ENCODE measurements at places on chromosomes 1 and 21.

- no peak for DNase-seq
Observed at GRCh38 chr1:174572771-174573170, 125.0 kb downstream of the GPR52 start.

- no peak for DNase-seq
Observed at GRCh38 chr1:86551305-86551704, 4.4 kb downstream of the CLCA4 start.

- no peak for DNase-seq
Observed at GRCh38 chr1:56811331-56811730, 7.9 kb downstream of the FYB2 start.

GRCh38 chr1:11067716-11068599, 8.1 kb upstream of the SRM start:
- DNase-seq, result no peak

DNA sequence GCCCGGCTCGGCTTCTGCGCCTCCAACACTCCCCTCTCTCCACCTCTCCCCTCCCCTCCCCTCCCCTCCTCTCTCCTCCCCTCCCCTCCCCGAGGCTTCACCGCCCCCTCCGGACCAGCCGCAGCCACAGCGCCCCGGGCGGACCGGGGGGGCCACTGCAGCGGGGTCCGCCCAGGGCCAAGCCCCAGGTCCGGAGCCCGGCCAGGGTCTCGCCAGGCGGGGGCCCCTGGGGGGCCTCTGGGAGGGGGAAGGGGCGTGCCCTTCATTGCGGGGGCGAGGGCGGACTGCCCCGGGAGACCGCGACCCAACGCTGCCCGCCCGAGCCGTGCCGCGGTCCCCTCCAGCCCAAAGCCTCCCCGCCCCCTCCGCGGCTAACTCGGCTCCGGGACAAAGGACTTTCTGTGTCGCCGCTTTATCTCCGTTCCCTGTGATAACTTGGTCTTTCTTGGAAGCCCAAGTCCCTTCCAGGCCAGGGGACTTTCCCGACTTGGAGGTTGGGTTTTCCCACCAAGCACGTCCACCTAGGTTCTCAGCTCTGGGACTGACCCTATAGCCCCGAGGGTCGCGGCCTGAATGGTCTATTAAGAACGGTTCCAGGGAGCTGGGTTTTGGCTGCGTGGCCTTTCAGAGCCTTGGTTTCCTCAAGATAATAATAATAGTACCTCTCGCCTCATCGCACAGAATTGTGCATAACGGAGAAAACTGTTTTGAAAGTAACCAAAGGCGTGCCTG, at the start of gene UBQLN4:
UBQLN4 (minus strand) TSS at position 31 of the 732 bp plus-strand sequence. CDS start 97 bp downstream, outside the sequence.
- DNase-seq, result peak; percentile 90

DNA sequence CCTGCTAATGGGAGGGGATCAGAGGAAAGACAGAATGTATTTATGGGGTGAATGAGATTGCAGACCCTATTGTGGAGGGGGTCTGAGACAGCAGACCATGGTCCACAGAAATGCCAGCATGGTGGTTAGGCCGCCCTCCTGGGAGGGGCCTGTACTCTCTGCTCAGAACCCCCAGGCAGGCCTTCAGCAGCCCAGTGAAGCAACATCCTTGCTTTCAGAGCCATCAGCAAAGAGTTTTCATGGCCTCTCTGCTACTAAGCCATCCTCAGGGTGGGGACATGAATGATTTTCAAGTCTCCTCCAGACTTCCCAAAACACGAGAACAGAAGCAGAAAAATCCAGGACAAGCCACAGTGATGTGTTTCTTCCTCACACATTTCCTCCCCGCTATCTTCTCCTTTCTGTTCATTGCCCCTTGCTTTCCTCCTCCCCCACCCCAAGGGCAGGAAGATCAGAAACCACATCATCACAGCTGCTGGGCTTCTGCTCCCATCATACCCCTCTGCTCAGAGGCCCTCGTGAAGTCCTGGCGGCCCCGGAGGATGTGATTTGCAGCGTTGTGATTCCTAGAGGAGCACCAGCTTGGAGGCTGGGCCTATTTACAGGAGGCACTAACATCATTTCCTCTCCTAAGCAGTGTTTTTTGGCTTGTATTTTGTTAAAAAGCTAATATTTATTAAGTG, 48.0 kb downstream of the ABCA4 start:
- DNase-seq, result no peak

GRCh38 chr1:22290611-22291010, 147.7 kb upstream of the WNT4 start:
- no peak for DNase-seq

- DNase-seq, result no peak
Observed at GRCh38 chr1:53603431-53603830, 135.5 kb downstream of the GLIS1 start.

GRCh38 chr1:59444520-59444919, 147.6 kb downstream of the FGGY start:
- no peak for DNase-seq

DNA sequence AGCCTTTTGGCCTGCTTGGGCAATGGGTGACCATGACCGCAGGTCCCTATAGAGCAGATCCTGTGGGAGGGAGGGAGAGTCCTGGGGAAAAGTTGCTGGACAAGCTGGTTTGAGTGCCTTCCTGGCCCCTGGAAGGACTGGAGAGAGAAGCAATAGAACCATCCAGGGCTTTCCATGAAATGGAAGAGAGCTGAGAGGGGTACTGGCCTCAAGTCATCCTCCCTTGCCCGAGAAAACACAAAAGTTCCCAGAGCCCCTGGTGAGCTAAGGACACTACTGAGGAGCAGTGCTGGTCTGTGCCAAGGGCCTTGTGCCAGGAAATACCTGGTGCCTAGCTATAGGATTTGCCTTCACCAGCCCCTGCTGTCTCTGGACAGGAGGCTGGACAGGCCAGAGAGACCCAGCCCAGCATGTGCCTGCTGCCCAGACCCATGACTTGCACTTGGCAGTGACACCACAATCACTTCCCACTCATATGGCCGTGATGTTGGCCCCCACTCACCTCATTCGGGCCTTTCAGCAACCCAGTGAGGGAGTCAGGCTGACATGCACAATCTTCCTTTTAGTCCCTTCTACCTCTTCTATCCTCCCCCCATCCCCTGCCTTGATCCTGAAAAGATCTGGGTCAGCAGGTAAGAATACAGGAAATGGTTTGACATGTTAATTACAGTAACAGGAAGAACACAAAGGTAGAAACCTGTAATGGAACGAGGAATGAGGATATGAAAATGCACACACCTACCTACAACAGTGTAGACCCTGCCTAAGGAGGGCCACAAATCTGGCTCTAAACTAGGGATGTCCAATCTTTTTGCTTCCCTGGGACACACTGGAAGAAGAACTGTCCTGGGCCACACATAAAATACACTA, 7.0 kb downstream of the SH3BP5L start:
- no peak for DNase-seq

- no peak for DNase-seq
Observed at GRCh38 chr21:17583898-17584297, 28.8 kb downstream of the BTG3 start.

Measured in activated CD4-positive, alpha-beta T cell treated with anti-CD3 and anti-CD28 coated beads, Interleukin-2, Interleukin-4, amounts not matched to agents 100 ng/mL and 50 ng/mL, durations not matched to agents 16 hours and 8 hours (primary cell).